ENCODE measurements at places on chromosomes 2 and 18.

GRCh38 chr18:34709750-34710441 lies at the start of gene DTNA:
TSS of gene DTNA (plus strand) at chr18:34710298. CDS start at chr18:34755977, 45,679 bp downstream.
- DNase-seq, result no peak

DNA sequence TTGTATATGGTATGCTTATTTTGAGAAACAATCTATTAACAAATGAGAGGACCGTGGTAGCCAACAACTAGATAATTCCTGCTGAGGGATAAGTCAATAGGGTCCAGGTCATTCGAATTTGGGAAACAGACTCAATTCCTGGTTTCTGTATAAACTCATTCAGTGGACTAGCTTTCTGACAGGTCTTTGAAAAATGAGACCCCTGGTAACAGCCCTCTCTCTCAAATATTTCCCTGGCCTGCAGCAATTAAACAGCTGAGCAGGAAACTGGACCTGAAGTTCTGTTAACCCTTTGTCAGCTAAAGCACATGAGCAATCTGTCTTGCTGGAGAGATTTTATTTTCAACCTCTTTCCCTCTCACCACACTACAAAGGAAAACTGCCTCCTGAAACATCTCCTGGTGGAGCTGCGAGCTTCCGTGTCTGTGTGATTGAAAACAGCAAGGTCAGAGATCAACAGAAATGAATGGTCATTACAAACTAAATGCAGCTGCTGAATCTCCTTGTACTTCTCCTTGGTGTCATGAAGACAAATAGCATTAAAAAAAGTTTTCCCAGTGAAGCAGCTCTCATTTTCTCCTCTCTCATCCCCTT lies 70.3 kb upstream of the CCDC85A start:
- DNase-seq, result no peak

GRCh38 chr2:102126660-102127059 lies 15.9 kb upstream of the IL1R1 start:
- no peak for DNase-seq

DNA sequence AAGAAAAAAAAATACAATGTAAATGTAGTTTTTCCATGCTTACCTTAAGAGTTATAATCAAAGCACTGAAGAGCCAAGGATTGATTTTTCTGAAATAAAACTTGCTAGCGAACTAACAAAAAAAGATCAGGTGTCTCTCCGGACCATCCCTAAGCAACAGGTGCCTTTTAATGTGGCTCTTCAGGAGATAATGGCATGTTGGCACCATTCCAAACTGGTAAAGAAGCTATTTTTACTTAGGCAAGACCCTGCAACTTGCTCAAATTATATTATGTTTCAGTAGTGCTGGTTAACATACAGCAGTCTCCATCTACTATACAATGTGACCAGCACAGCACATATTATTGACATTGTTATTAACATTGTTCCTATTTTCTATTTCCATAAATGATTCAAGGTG lies 2.3 kb upstream of the GCC2 start:
- no peak for DNase-seq

- DNase-seq, result no peak
Observed at GRCh38 chr2:70143314-70144150, 47.3 kb downstream of the C2orf42 start.

GRCh38 chr18:44683556-44683955 lies 2.9 kb downstream of the SETBP1 start:
- DNase-seq, result no peak

GRCh38 chr2:23427976-23428375 lies 43.0 kb downstream of the KLHL29 start:
- DNase-seq, result no peak

GRCh38 chr2:210496512-210496911 lies 20.0 kb upstream of the LANCL1 start:
- no peak for DNase-seq

DNA sequence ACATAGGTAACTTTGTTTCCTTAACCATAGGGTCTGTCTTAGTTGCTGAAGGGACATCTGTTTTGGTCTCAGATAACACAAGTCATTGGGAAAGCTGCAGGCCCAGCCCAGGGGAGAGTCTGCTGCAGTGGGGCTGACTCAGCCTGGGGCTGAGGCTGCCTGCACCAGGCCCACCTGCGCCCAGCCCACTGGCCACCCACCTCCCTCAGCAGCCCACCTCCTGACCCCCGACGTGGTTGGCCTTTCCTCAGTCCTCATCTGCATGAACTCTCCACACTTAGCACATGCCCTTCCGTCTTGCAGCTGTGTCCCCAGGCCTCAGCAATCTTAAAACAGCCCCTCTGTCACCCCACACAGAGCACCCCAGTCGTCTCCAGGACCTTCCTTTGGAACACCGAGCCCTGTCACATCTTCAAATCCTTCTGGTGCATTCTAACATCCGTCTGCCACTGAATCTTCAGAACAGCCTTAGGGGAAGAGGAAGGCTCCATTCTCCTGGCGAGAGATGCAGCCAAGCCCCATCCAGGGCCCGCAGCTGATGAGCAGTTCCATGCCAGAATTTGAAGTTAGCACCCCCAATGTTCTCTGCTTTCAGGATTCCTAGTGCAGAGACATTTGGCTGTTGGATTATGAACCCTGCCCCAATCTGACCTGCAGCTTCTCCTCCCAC lies 231.4 kb downstream of the SEPTIN10 start:
- DNase-seq, result no peak

GRCh38 chr18:13289481-13290205 lies 71.1 kb downstream of the LDLRAD4 start:
- no peak for DNase-seq

- DNase-seq, result no peak
Observed at GRCh38 chr18:8658858-8659485, 46.4 kb upstream of the MTCL1 start.

DNA sequence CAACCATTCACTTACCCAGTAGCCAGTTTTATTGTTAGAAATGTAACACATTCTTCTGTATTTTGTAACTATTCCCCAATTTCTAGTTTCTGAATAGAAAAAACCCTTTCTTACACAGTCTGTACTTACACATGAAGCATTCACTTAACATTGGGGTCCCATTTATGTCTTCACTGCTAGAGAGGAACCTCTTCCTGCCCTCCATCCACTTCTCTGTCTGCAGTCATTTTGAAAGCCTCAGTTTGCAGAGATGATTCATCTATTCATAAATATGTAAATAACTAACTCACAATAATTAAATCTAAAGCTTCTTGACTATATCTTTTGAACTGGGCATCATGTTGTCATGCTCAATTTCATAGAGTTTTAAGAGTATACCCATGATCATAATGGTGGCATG lies 55.9 kb downstream of the ZRANB3 start:
- DNase-seq, result no peak

DNA sequence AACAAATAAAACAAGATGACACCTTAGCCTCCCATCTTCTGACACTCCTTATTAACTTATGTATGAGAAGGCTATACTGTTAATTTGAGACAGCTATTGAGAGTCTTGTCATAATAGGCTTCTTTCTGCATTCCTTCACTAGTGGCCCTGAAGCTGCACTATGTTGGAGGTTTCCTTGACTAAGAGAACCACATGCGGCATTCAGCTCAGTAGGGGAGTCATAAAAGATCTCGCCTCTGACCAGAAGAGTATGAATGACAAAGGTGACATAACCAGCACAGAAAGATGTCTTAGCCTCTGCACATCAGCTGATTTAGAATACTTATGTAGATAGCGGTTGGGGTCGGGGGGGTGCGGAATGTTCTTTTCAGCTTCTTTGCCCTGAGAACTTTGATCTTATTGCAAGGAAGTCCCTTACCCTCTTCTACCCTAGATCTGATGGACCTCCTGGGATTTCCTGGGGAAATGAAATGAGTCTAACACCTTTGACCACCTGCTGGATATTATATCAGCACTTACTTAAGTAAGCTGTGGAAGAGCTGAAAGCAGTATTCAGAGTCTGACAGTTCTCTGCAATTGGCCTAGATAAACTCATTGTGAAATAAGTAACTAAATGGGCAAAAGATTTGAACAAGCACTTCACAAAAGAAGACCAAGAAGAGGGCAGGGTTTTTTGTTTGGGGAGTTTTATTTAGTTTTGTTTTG lies 24.2 kb downstream of the RBM45 start:
- DNase-seq, result no peak

Measured in GM12878 (cell line).